Brain (organoid and tissue), 16 donors: ENCODE measurements at places on chromosomes 12 and 14.

DNA sequence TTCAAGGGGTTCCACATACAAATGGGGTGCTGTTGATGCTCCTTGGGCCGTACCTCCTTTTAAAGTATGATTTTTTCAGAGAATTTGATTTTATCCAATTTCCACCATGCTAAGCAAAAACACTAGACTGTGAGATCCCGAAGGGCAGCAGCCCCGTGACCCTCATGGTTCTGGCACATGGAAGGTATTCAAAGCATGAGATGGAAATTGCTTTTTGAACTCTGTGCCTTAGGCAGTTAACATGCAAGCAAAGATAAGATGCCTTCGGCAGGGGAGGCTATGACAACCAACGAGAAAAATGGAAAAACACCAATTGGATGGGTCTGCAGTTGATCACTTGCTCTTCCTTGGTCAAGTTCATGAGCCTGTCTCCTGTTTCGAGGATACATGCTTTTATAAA, 120.8 kb upstream of the DIO3 start:
- no peak for DNase-seq

- DNase-seq: no peak
These were observed 10.2 kb downstream of the BAG5 start for GRCh38 chr14:103552011-103552845.

- no peak for DNase-seq
These were observed 50.1 kb downstream of the RFX4 start for GRCh38 chr12:106632797-106633450.

GRCh38 chr14:79363291-79363690, 848.0 kb downstream of the DIO2 start:
- DNase-seq: no peak

DNA sequence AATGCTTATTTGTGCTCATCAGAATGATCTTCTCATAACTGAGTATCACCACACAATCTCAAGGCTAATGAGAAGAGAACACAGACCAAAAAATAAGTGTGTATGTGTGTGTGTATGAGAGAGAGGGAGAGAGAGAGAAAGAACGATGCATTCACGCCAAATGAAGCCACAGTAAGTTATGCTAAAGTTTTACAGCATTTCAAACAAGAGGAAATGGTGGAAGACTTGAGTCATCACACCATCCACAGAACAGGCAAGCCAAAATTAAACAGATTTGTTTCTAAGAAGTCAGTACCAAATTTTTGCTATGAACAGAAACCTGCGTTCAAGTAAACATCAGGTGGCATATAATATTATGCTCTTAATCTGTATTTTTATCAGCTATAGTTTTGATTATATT, 141.2 kb downstream of the MED13L start:
- DNase-seq: no peak
